Astrocyte of the cerebellum (primary cell): ENCODE measurements at places on chromosomes 11 and 22.

- DNase-seq: no peak
Observed at GRCh38 chr11:107011977-107012376, 6.3 kb downstream of the GUCY1A2 start.

DNA sequence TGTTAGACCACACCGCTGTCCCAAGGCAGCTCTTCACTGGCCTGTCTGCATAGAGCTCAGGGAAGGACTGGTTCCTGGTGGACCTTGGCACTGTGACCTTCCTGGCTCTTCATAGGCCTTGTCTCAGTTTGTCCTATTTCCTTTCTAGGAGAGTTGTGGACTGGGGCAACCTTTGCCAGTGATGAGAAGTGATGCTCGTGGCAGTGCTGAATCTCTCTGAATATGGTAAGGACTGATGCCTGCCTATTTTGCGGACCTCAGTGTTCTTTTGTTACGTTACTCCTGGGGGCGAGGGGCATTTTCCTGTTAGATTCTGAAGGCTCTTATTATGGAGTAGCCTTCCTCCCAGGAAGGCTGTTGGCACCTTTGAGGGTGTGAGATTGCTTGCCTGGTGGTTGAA lies 24.2 kb downstream of the CABIN1 start:
- no peak for DNase-seq

DNA sequence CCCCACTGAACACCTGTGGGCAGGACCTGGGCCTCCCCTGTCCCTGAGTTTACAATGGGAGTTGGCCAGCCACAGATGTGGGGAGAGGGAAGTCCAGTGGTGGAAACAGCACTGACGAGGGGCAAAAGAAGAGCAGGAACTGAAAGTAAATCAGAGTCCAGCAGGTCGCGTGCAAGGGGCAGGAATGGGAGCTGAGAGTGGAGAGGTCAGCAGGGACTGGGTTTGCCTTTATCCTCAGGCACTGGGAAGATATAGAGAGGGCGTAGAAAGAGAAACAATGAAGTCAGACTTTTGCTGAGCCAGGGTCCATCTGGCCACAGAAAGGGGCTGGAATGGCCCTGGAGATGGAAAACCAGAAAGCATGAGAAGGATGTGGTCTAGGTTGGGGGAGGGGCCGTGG lies 8.5 kb downstream of the P2RY6 start:
- DNase-seq: no peak

DNA sequence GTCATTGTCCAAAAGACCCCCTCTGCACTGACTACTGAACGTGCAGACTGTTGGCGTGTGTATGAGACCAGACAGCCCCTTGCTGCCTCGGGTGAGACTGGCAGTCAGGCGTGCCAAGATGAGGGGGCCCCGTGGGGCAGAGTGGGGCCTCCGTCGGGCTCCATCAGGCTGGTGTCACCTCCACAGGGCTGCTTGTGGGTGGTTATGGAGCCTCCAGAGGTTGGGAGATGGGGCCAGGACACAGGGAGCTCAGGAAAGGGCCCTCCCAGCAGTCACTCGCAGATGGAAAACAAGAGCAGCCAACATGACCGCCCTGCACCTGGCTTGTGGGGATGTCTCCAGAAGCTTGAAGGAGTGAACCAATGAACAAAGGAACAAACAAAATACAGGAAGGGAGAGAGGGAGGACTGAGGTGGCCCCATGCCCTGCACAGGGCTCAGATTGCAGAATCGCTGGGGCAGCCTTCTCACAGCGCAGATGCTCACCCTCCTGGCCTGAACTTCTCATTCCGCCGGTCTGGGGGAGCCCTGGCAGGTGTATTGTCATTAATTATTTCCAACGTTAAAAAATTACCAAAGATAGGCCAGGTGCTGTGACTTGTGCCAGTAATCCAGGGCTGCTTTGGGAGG lies 5.5 kb upstream of the PHLDA2 start:
- DNase-seq: no peak

GRCh38 chr11:17897495-17897894 lies 115.4 kb downstream of the SERGEF start:
- no peak for DNase-seq
